Epithelial cell of prostate (primary cell): ENCODE measurements at places on chromosomes 1 and 21.

DNA sequence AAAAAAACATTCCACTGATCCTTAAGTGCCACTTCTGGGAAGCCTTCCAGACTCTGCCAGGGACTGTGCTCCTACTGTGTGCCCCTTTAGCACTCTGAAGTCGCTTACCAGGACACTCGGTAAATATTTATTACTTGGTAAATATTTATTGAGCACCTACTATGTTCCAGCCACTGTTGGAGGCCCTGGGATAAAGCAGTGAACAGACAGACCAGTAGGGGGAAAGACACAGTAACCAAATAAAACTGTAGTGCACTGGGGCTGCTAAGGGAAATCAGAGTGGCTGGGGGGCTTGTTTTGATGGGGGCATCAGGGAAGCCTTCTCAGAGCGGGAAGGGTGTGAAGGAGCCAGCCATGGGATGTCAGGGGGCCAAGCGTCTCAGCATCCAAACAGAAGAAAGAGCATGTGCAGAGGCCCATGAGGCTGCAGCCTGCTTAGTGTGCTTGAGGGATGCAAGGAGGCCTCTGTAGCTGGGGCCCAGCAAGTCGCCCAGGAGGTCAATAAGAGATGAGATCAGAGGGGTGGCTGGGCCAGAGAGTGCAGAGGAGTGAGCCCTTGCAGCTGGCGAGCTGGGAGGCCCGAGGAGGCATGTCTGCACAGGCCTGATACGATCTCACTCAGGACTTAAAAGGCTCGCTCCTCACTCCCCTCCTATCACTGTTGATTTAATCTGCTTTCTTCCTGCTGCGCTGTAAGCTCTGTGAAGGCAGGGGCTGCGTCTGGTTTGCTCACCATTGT is 28.6 kb downstream of the KAZN start:
- DNase-seq = peak; percentile 10

GRCh38 chr1:64033667-64034220 is 169.7 kb upstream of the UBE2U start:
- no peak for DNase-seq

DNA sequence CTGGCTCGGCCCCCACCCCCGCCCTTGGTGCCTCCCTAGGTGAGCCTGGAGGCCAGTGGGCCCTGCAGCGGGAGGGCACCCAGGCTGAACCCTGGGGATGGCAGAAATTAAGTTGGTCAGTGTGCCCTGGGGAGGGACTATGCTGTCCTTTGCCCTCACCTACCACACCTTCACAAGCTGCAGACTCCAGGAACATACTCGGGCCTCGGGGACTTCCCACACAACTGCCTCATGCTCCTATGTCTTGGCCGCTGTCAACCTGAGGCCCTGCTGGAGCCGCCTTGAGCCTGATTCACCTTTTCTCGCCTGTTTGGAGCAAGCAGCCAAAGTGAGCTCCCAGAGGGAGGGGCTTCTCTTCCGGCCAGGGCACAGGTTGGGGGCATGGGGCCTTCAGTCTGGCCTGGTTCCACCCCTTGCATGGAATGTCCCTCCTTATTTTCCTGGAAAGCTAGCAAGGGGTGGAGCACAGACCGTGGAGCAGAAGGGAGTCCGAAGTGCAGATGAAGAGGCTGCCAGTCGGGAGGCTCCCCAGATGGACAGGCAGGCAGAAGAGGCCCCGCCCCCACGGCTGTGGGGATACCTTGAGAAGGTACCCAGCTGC is 24.7 kb downstream of the KNCN start:
- DNase-seq = no peak

- DNase-seq = no peak
Measured at GRCh38 chr1:20666804-20667203, 5.6 kb upstream of the DDOST start.

DNA sequence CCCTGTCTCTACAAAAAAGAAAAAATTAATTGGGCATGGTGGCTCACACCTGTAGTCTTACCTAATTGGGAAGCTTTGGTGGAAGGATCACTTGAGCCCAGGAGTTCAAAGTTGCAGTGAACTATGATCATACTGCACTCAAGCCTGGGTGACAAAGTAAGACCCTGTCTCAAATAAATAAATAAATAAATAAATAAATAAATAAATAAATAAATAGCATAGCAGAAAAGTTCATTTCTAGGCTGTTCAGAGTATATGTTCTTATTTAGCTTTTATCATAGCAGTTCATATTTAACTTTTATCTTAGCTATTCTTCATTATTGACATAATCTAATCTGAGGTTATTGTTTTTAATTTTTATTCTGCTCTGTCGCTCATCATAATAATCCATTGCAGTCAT is 8.7 kb upstream of the SEC16B start:
- DNase-seq = no peak
